ENCODE measurements at places on chromosomes 1 and 21.

DNA sequence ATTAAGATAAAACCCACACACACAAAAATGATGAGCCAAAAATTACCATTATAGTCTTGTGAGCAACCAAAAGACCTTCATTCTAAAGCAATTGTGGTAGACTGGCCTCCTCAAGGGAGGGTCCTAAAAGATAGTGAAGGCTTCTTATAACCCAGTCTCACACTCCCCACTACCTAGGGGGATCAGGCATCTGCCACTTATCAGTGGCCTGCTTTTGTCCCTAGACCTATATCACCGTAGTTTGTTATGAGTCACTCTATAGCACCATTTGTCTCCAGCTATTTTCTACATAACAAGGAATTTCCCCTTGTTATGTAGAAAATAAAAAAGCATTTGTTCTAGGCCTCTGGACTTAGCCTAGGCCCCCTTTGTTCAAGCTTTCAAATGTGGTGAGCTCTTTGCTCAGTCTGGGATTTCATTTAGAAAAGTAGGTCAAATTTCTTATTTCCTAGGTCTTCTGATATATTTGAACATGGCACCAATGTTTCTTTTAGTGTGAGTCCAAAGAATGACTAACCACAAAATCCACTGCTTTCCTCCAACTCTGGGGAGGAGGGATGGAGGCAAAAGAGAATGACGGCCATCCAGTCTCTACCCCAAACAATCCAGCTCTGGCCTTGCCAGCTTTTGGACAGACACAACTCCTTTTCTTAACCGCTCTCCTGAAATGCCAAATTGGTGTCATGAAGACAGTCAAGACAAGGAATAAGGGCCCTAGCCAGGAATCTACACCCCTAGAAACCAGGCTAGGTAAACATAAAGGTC, 8.9 kb downstream of the ADAR start:
- DNase-seq = no peak

- no peak for DNase-seq
Observed at GRCh38 chr1:16212251-16212961, at the start of gene ARHGEF19. Gene ARHGEF19 (minus strand): TSS chr1:16212652. CDS start chr1:16209054, 3,598 bp downstream.

DNA sequence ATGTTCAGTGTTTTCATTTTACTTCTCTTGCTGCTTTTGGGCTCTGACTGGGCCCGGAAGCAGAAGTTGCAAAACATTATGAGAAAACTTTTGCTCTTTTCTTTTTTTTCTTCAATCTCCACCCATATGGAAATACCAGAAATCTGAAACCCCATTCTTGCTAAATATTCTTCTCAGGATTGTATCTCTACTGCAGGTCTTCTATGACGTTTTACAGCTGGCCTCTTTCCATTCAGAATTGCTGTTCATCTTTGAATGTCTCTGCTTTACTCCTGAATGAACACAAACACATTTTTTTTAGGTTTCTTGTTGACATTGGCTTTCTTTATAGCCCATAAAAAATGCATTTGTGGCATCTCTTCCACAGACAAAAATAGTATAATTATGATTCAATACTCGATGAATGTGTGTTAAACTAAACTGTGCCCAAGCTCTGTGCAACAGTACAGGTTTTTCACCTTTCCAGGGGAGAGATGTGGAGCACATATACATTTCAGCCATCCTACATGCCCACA, 18.8 kb downstream of the PTPRC start:
- peak; percentile 61 for DNase-seq

GRCh38 chr1:170660281-170660713, 3.6 kb upstream of the PRRX1 start:
- DNase-seq = no peak

DNA sequence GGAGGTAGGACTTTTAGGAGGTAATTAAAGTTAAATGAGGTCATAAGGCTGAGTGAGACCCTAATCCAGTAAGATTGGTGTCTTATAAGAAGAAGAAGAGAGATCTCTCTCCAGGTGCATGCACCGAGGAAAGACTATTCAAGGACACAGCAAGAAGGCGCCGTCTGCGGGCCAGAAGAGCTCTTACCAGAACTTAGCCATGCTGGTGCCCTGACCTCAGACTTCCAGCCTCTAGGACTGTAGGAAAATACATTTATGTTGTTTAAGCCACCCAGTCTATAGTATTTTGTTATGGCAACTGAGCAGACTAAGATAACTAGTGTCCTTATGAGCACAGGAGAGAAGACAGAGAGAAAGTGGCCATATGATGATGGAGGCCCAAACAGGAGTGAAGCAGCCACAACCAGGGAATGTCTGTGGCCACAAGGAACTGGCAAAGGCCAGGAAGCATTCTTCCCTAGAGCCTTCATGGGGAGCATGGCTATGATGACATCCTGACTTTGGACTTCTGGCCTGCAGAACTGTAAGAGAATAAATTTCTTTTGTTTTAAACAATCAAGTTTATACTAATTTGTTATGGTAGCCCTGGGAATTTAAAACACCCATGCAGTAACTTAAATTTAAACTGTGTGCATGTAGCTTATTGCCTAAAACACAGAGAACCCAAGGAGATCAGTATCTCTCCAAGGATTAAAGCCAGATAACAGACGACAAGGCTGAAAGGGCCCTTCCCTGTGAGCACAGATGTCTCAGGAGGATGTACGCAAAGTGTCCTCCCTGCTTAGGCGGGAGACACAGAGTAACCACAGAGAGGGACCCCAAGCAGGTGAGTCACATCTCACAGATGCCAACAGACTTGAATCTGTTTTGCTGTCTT, 9.9 kb upstream of the CD58 start:
- DNase-seq = no peak

DNA sequence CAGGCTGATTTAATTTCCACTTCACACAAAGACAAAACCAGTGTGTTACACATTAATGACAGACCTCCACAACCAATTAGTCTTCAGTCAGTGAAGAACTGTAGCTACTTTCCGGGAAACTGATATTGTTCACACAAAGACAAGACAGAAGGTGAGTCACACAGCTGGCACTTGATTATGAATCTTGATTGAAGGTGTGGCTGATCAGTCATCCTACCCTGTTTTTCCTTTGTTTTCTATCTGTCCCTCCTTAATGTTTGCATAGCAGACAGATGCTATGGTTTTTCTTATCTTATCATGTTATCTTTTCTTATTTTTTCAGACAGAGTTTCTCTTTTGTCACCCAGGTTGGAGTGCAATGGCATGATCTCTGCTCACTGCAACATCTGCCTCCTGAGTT, 185.1 kb upstream of the GREM2 start:
- DNase-seq = peak; percentile 19

DNA sequence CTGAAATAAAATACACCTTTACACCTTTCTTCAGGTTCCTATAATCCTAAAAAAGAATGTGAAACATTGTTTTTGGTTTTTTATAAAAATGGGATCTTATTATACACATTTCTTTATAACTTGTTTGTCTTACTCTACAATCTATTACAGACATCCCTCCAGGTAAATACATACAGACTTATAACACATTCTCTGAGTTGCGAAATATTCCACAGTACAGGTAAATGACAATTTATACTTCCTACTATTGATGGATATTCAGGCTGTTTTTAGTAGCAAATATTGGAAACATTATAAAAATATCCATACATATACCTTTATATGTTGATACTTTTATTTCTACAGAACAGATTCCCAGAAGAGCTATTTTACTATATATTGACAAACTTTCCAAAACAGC, 20.3 kb downstream of the PIK3R3 start:
- no peak for DNase-seq
